ENCODE measurements at places on chromosomes 5 and 9. TPM values are rescaled to one million over a fixed set of nuclear protein-coding genes. Genes with fewer than 3 reads are reported as not detected.

UBQLN1 gene
- total RNA-seq, result 96.6 TPM

OMD gene
- total RNA-seq, result not detected

PCDHA9 gene
- total RNA-seq, result 4.0 TPM

MAST4 gene
- total RNA-seq, result 23.3 TPM

SPATA31C1 gene
- total RNA-seq, result 0.29 TPM

ADAMTS12 gene
- 13.5 TPM for total RNA-seq

PCDHGA5 gene
- 0.52 TPM for total RNA-seq

HACD4 gene
- total RNA-seq, result 3.0 TPM

CDC20B gene
- total RNA-seq, result 0.16 TPM

SPINK4 gene
- total RNA-seq, result not detected

PCDHGB3 gene
- total RNA-seq, result 0.64 TPM

GNAQ gene
- 44.4 TPM for total RNA-seq

AGTPBP1 gene
- 27.0 TPM for total RNA-seq

SLC34A1 gene
- total RNA-seq, result not detected

PCDHGB4 gene
- 35.5 TPM for total RNA-seq

EDIL3 gene
- total RNA-seq, result 51.3 TPM

XRCC4 gene
- 12.1 TPM for total RNA-seq

WDR38 gene
- not detected for total RNA-seq

PCDHGC4 gene
- total RNA-seq, result 5.2 TPM

DNAH5 gene
- total RNA-seq, result 0.34 TPM

PRRX2 gene
- 10.1 TPM for total RNA-seq

RETREG1 gene
- 7.8 TPM for total RNA-seq

RUSC2 gene
- total RNA-seq, result 36.1 TPM

IFNB1 gene
- not detected for total RNA-seq

MARCOL gene
- total RNA-seq, result not detected

GABRP gene
- total RNA-seq, result 327 TPM

FBN2 gene
- 238 TPM for total RNA-seq

SVEP1 gene
- 45.2 TPM for total RNA-seq

PCDHGA2 gene
- total RNA-seq, result 0.33 TPM

IRGM gene
- total RNA-seq, result 0.24 TPM

CCL19 gene
- not detected for total RNA-seq

Data from mesothelial cell of epicardium (in vitro differentiated cells).